T-helper 22 cell (primary cell): ENCODE measurements at places on chromosomes 16 and 17.
A peak's percentile ranks its signal among the peaks of the same experiment; 100 is the strongest.

DNA sequence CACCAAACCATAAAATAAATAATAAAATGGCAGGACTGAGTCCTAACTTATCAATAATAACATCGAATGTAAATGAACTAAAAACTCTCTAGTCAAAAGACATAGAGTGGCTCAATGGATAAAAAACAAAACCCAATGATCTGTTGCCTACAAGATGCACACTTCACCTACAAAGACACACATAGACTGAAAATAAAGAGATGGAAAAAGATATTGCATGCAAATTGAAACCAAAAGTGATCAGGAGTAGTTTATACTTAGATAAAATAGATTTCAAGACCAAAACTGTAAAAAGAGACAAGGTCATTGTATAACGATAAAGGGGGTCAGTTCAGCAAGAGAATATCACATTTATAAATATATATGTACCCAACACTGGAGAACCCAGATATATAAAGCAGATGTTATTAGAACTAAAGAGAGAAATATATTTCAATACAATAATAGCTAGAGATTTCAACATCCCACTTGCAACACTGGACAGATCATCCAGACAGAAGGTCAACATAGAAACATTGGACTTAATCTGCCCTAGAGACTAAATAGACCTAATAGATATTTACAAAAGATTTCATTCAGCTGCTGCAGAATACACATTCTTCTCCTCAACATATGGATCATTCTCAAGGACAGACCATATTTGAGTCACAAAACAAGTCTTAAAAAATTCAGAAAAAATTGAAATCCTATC is 29.8 kb downstream of the SLC47A2 start:
- no peak for DNase-seq

- no peak for DNase-seq
Observed at GRCh38 chr17:28196636-28197035, 122.4 kb upstream of the TMEM97 start.

DNA sequence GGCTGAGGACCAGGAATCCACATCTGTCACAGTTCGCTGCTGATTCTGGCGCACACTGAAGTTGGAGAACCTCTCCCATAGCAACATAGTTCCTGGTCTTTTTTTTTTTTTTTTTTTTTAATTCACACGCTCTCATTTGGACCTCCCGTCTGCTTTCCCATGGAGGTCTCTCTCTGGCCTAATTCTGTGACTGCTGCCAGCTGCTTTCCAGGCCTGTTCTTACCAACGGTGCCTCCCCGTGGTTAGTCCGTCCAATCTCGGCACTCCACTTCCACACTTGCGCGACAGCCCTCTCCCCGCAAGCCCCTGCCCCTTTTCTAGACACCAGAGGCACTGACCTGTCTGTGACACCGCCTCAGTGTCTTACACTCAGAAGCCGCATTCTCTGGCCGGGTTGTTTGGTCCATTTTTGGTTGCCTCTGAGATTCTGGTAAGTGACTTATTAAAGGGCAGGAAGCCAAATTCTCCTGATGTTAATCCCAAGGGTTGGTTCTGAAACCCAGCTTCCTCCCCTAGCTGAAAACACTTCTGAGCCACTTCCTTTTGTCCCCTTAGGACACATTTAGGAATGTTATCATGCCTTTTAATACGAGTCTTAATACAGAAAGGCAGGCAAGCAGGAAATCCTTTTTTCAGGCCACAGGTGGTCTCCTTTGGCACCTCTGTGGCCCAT is 1.1 kb upstream of the AKTIP start:
- DNase-seq, result no peak

GRCh38 chr16:65698791-65699321 is 577.0 kb upstream of the CDH11 start:
- no peak for DNase-seq

DNA sequence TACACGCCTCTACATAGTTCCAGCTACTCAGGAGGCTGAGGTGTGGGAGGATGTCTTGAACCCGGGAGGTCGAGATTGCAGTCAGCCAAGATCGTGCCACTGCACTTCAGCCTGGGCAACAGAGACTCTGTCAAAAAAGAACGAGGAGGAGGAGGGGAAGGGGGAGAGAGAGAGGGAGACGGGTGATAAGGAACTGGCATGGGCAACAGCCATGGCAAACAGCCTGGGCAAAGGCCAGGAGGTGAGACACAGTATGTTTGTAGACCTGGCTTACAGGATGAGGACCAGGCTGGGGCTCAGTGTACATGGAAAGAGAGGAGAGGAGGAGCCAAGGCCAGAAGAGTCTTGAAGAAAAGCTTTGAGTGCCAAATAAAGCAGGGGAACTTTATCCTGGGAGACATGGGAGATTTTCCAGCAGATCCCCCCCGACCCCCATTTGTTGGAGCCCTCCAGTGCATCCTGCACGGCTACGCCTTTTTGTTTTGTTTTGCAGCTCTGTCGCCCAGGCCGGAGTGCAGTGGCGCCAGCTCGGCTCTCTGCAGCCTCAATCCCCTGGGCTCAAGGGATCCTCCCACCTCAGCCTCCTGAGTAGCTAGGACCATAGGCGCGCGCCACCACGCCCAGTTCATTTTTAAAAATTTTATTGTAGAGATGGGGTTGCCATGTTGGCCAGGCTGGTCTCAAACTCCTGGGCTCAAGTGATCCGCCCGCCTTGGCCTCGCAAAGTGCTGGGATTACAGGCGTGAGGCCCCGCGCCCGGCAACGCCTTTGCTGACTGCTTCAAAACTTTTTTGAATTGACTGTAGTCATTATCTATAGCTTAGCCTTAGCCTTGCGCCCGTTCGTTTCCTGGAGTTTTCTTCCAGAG is 1.3 kb upstream of the ALKBH5 start:
- no peak for DNase-seq

DNA sequence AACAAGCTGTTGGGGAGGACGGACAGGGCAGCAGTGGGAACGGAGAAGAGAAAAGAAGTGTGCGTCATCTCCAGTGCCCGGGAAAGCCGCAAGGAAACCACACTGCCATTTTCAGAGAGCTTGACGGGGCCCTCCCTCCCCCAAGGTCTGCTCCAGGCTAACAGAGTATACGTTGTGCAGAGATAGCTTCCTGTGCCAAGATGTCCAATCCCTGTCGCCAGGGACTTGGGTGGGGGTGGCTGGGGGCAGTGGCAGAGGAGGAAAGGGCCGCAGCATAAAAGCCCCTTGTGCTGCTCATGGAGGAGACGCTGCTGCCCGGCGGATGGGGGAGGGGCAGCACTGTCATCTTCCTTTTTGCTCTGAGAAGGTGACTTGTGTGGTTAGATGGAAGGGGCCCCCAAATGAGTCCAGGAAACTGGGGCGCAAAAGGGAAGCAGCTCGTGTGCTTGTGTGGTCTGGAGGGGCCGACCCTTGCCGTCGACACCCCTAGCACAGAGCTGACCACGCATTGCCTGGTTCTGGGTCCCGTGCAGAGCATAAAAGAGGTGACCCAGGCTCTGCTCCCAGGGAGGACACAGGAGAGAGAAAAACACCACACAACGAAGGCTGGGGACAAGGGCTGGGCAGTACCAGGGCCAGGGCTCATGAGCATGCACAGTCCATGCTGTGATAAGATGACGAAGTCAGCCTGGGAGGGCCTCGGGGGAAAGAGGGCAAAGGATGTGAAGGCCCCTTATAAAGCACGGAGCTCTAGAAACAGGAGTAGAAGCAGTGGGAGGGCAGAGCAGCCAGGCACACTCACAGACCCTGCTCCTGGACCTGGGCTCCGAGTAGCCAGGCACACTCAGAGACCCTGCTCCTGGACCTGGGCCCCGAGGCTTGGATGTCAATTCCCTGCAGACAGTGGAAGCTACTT is 372.7 kb downstream of the SLC39A11 start:
- DNase-seq, result peak; percentile 23

DNA sequence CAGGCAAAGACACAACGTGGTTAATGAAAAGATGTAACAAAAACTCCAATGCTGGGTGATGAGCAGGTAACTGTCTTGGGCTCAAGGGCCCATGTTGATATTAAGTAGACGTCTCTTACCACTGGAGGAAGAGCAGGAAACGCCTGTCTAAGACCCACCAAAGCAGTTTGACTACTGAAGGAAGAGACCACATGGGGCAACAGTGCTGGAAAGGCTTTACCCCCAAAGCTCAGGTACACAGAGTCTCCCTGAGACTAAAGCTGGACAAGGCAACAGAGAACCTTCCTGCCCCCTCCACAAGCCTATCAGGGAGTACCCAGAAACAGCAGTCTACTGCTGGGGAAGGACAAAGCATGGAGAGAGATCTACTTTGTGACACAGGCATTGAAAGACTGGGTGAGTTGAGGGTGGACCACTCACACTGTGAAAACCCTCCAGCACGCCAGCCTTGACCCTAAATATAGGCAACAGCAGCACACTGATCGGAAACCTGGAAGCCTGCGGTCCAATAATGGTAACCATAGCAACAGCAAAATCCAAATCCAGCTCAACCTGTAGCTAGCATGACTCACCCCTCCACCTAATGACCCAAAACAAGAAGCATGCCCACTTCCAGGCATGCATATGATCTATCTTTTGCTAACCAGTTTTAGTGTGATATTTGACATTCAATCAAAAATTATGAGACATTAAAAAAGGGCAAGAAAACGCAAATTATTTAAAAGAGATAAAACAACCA is 270.5 kb upstream of the SDK2 start:
- no peak for DNase-seq

GRCh38 chr16:48378836-48379235 is 6.4 kb downstream of the SIAH1 start:
- DNase-seq, result no peak

DNA sequence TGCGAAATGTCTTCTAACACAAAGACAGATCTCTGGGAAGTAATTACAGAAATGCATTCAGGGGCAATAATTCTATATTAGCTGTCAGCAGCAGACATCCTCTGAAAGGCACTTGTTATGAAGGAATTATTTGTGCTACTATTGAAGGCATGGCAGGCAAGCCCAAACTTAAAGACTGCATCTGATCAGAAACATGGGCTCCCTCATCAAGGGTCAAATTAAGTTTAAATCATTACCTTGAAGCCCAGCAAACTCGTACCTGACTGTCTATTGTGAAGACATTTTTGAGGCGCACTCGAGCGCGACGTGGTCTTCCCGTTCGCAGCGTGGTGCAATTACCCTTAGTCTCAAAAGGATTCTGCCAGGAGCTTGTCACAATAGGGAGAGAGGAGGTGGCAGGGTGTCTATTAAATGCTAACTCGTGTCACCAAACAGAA is 110.6 kb downstream of the ZNF423 start:
- no peak for DNase-seq

- no peak for DNase-seq
Observed at GRCh38 chr16:57676553-57677085, 8.5 kb downstream of the ADGRG3 start.

DNA sequence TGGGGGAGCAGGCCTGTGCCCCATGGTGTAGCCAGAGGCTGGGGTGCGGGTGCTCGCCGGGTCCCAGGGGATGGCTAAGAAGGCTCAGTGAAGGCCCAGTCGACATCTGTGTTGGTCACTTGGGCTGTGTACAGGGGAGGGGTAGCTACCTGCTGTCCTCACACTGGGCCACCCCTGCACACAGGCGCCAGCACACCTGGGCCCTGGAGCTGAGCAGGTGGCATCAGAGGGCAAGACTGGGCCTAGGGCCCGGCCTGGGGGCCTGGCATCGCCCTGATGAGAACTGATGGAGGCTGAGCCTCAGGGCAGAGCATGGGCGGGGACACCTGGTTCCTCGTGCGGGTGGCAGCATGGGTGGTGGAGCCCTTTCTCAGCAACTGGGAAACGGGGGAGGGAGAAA is 870 bp upstream of the CTRB2 start:
- DNase-seq, result no peak

DNA sequence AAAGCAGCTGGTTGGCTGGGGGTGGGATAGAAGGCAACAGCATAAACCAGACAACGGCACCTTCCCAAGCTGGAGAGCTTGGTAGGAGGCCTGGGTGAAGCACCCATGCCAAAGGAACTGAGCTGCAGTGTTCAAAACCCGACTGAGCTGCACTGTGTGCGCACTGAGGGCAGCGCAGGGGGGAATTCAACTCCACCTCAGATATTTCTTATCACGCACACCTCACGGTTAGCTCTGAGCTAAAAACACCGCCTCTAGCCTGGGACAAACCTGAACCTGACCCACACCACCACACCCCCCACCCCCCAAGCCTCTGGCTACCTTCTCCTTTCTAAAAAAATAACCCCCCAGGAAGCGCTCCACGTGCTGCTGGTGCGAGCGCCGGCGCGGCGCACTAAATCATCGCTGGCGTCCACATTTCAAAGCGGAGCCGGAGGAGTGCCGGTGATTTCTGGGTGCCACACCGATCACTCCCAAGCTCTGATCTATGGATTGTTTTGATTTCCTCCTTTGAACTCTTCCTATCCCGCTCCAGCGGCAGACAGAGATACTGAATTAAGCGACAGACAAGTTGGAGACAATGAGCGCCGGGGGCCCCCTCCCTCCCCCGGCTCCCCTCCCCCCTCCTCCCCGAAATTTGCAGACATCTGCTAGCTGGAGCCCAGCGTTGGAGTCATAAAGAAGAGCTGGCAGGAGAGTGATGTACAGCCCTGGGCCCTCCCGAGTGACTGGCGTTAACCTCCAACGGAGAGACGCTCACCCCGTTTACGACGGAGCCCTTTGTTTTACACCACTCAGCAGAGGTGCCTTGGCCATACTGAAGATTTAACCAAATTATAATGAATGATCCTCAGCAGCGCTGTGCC is 85.0 kb downstream of the NOG start:
- no peak for DNase-seq

- no peak for DNase-seq
Observed at GRCh38 chr16:20441191-20441590, 10.1 kb upstream of the ACSM2A start.

GRCh38 chr17:75109407-75110233 is at the start of gene ARMC7:
Gene ARMC7 (plus strand): TSS chr17:75109969. CDS start chr17:75110289, 320 bp downstream.
- peak; percentile 82 for DNase-seq

DNA sequence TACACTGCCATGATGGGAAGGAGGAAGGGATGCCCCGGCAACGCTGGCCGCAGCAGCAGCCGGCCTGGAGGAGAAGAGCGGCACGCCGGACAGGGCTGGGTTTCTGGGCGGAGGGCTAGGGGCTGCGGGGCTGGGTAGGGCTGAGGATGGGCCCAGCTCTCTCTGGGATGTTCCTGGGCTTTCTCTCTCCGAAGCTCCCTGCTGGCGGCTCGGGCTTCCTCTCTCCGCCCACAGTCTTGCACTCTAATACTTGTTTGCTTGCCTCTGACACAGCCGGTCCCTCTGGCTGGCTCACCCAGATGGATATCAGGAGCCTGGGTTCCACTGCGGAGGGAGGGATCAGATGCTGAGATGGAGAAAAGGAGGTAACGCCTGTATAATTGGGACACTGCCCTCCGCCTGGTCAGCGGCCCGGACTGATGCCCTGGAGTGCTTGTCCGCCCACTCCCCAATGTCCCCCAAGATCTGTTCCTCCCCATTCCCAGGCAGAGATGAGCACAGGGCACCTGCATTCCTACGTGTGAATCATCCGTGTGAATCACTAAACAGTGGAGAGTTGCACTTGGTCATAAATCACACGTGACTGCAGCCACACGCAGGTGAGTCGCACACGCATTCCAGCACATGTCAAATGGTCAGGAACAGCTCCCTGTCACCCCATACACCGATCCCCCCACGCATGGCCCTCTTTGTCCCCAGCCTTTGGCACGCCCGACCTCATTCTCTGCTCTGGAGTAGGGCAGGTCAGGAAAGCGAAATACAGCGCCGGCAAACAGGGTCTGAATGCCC is at the start of gene ALOXE3:
TSS of gene ALOXE3 (minus strand) at position 535 of the 789 bp plus-strand sequence. CDS start at position 11, 524 bp downstream.
- DNase-seq, result no peak
